Peyer's patch (tissue), 4 donors: ENCODE measurements at places on chromosomes 4 and X. TPM values are rescaled to one million over a fixed set of nuclear protein-coding genes. Genes with fewer than 3 reads are reported as not detected.

DNA sequence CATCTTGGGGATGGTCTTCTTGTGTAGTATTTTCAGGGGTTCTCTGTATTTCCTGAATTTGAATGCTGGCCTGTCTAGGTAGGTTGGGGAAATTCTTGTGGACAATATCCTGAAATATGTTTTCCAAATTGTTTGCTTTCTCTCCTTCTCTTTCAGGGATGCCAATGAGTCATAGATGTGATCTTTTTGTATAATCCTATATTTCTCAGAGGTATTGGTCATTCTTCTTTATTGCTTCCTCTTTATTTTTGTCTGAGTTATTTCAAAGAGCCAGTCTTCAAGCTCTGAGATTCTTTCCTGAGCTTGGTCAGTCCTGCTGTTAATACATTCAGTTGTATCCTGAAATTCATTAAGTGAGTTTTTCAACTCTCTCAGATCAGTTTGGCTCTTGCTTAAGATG lies 73.1 kb downstream of the MAMLD1 start:
- DNase-seq: no peak

DNA sequence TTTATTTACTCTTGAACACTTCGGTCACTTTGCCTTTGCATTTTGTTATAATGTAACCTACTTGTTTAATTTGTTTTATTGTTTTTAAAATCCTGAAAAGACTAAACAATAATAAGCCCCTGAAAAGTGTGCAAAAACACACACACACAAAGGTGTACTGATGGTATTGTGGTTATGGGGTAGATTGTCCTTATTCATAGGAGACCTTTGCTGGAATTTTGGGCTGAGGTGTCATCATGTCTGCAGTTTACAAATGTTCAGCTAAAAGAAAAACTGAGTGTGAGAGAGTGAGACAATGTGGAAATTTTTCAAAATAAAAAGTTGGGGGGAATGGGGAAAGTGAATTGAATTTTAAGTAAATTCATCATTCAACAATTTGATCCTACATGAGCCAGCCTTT lies 174.9 kb downstream of the QDPR start:
- DNase-seq: no peak

DNA sequence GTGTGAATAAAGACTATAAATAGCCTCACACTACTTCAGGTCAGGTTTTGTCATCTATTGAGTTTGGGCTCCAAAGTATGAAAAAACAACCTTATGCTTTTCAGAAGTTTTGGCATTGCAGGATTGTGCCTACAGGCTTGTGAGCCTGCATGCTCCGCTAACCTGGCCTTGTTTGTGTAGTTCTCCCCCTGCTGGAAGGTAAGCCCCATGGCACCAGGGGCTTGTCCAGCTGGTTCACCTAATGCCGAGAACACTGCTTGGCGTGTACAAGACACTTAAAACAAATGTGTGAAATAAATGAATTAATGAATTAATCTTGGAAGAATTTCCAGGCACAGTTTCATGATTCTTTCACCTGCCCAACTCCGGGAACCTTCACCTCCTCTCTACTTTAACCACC lies 1.8 kb upstream of the HSD17B10 start:
- DNase-seq: peak; percentile 82

DNA sequence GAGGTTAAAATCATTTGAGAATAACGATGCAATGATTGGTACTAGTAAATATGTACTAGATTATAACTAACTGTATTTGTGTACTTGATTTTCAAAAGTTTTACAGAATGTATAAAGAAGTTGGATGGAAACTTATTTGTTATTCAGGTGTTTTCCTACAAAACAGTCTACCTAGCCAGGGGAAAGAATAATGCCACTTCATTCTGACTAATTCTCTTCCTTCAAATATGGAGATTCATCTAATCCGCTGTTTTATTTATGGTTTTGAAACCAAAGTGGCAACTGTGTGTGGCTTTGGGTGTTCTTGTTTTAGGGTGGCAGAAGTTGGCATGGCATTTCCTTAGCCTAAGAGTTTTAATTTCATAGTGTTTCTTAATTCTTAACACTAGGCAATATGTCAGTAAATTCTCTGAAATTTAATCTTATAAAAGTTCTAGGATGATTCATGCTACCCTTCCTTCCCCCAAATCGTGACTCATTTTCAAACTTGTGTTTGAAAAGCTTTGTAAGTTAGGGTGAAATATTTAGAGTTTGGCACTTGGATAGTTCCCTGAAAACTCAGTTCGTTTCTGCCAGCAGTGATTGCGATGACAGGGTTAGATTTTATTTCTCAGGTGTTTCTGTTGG lies 62.6 kb downstream of the DCLK2 start:
- DNase-seq: no peak

GRCh38 chr4:159395693-159396092 lies 292.8 kb downstream of the RAPGEF2 start:
- no peak for DNase-seq

GRCh38 chrX:39361736-39362135 lies 560.5 kb downstream of the MID1IP1 start:
- DNase-seq: no peak

- DNase-seq: no peak
These were observed 264.3 kb downstream of the NPFFR2 start for GRCh38 chr4:72295966-72296557.

DNA sequence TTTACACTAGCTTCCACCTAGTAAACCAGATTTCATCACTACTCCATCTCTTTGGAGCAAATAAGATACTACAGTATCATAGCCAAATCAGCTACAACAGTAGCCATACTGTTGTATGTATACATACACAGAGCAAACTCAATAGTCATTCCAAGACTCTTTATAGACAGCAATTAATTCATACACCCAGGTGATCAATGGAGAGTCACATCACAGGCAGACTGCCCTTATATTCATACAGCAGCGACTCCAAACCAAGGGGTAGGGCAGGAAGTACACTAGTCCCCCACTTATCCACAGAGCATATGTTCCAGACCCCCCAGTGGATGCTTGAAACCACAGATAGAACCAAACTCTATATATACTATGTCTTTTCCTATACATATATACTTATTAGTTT lies 76.6 kb downstream of the FBXW7 start:
- DNase-seq: no peak

DNA sequence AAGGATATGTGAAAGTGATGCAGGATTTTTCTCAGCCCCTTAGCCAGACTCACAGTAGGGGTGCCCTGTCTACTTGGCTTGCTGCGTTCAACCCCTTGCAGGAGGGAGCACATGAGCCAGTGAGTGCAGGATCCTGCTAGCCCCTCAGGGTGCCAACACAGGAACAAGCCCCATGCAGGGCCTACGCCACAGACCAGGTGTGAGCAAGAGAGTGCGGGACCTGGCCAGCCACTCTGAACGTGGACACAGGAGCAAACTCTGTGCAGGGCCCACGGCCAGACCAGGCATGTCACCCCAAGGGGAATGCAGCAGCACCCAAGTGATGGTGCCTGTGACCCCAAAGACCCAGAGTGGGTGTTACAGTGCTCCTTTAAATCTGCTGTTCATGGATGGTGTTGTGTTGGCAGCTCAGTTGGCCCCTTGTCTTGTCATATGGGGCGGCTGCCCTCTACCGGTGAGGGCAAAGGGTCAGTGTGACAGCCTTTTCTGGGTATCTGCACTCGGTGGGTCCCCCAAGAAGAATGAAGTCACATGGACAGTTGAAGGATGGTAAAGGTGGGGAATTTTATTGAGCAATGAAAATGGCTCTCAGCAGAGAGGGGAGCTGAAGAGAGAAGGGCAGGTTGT lies 188.4 kb upstream of the MAOA start:
- DNase-seq: no peak

DNA sequence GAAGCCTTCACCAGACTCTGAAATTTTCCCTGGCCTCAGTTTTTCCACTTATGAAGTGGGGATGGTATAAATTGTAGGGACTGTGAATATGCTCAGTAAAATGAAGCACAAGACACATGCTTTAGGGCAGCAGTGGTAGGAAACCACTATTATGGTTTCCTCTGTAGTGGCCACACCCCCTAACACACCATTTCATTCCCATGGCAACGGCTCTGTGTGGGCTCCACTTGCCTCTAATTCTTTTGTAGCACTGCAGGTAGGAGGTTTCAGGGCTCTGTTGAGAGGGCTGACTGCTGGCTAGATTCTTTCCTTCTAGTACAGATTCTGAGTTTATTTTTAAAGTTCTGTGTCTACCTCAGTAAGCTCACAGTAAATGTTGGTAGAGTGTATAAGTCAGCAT lies 3.5 kb upstream of the VMA21 start:
- DNase-seq: peak; percentile 55

MAGEA4 gene
- not detected for total RNA-seq

UGT2A1 gene
- not detected for total RNA-seq

MAN2B2 gene
- 41.2 TPM for total RNA-seq

TKTL2 gene
- not detected for total RNA-seq

INTS6L gene
- 8.2 TPM for total RNA-seq
